SIG-M5 (cell line): ENCODE measurements at places on chromosomes 4 and X.
A peak's percentile ranks its signal among the peaks of the same experiment; 100 is the strongest.

DNA sequence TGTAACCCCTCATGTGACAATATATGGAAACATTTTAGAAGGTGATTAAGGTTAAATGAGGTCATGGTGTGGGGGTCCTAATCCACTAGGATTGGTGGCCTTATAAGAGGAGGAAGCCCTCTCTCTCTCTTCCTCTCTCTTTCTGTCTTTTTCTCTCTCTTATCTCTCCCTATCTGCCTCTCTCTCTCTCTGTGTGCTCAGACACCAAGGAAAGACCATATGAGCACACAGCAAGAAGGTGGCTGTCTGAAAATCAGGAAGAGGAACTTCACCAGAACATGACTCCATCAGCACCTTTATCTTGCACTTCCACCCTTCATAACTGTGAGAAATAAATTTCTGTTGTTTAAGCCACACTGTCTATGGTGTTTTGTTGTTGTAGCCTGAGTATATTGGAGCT lies 1472.2 kb downstream of the PCDH7 start:
- no peak for DNase-seq

GRCh38 chr4:90543419-90544170 lies 416.4 kb downstream of the CCSER1 start:
- DNase-seq, result no peak

- DNase-seq, result no peak
Measured at GRCh38 chrX:13893826-13894225, 76.9 kb upstream of the GPM6B start.

DNA sequence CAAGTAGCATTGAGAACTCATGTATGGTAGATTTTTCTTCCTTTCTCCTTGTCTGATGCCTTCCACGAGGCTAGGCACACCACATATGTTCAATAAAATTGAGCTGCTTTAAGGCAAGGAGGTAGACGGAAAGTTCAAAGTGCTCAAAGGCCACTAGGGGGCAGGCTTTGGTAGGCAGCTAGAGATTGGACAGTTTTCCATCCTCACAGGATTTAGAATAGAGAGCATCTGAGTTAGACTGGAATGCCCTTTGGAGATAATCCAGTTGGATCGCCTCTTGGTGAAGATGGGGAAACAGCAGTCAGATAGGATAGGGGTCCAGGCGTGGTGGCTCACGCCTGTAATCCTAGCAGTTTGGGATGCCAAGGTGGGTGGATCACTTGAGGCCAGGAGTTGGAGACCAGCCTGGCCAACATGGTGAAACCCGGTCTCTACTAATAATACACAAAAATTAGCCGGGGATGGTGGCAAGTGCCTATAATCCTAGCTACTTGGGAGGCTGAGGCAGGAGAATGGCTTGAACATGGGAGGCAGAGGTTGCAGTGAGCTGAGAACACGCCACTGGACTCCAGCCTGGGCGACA lies 30.4 kb downstream of the ELF4 start:
- DNase-seq, result no peak

GRCh38 chr4:127843704-127844600 lies 36.7 kb upstream of the PLK4 start:
- DNase-seq, result no peak

- no peak for DNase-seq
Measured at GRCh38 chrX:68922013-68922412, 93.2 kb downstream of the EFNB1 start.

DNA sequence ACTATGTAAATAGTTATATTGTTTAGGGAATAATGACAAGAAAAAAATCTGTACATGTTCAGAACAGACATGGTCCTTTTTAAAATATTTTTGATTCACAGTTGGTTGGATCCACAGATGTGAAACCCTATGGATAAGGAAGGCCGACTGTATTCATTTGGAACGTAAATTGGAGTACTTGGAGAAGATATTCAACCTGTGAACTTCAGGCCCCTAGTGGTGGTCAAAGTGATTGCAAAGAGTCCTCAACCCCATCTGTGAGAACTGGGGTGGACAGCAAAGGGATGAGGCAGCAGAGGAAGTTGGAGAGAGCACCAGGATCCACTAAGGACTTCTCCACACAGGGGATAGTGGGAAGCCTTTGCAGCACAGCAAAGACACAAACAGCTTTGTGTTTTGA lies 6.2 kb upstream of the CXCL13 start:
- no peak for DNase-seq

GRCh38 chrX:38225093-38225492 lies 4.4 kb upstream of the SRPX start:
- no peak for DNase-seq

- no peak for DNase-seq
Measured at GRCh38 chr4:99100876-99101275, 12.3 kb upstream of the ADH5 start.

GRCh38 chrX:122087341-122087740 lies 1039.9 kb downstream of the GLUD2 start:
- DNase-seq, result no peak

DNA sequence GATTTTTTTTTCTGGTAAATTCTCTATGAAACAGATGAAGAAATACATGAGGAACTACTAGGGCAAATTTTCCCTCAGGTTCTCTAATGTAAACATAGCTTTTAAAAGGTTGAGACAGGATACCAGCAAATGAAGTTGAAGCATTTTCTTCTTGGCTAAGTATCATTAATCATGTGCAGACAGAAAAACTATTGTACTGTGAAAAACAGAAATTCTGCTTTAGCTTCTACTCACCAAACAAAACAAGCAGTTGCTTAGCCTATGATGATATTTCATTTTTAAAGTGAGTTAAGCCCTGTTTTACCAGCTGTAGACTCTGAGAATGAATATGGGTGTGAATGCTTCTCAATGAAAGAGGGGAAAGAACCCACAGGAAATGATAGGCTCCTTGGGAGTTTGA lies 358.9 kb downstream of the TRAM1L1 start:
- no peak for DNase-seq

DNA sequence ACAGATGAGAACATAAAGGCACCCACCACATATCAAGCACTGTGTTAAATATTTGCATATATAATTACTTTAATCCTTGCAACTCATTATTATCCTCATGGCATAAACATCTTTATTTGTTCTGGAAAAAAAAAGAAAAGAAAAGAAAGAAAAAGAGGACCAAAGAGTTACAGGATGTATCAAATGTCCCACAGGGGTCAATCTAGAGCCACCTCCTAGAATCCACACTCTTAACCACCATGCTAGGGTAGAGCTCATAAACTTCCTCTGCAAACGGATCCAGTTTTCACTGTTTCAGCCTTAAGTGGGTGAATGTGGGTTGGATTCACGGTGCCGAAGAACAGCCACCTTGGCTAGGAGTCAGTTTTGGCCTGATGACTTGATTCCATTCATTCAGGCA lies 171.1 kb upstream of the PPARGC1A start:
- DNase-seq, result no peak

- no peak for DNase-seq
Measured at GRCh38 chrX:118807151-118808017, 16.2 kb upstream of the ZCCHC12 start.

GRCh38 chr4:90142081-90142480 lies 14.9 kb downstream of the CCSER1 start:
- DNase-seq, result no peak

DNA sequence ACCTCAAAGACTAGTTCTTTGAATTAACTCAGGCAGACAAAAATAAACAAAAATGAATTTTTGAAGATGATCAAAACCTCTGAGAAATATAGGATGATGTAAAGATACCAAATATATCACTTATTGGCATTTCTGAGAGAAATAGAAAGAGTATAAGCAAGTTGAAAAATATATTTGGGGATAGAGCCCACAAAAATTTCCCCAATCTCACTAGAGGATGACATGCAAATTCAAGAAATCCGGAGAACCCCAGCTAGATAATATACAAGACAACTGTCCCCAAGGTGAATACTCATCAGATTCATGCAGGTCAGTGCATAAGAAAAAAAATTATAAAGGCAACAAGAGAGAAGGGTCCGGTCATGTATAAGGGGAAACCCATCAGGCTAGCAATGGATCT lies 129.1 kb downstream of the CXXC4 start:
- DNase-seq, result no peak

DNA sequence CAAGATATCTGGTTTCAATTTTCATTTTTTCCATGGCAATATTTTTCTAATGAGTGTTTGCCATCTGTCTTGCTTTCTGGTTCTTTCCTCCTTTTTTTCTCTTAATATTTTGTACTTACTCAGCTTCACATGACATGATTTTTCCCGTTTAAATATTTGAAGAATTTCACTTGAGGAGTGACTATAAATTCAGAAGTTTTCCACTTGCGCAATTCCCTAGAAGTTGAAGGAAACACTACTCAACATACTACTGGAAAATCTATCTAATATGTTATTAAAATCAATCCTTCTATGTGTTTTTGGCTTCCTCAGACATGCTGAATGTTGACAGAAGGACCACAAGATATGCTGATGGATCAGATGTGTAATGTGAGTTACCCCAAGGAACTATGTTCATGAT lies 36.8 kb upstream of the BANK1 start:
- no peak for DNase-seq

GRCh38 chr4:24274381-24274941 lies 309.9 kb downstream of the DHX15 start:
- DNase-seq, result no peak

GRCh38 chr4:113141901-113142346 lies 92.5 kb downstream of the ANK2 start:
- DNase-seq, result no peak

DNA sequence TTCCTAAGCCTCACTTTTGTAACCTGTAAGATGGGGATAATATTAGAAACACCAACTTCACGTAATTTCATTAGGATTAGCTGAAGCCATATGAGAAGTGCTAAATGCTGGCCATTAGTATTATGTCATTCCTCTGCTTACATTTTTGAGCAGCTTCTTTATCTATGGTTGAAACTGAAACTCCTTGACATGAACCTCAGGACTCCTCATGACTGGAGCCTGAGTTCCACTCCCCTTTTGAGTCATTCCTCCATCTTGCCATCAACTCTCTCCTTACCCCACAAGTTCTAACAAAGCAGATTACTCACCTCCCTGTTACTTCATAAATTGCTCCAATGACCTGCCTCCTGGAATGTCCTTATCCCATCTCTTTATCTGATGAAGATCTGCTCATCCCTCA lies 123.2 kb upstream of the KCNIP4 start:
- DNase-seq, result no peak

DNA sequence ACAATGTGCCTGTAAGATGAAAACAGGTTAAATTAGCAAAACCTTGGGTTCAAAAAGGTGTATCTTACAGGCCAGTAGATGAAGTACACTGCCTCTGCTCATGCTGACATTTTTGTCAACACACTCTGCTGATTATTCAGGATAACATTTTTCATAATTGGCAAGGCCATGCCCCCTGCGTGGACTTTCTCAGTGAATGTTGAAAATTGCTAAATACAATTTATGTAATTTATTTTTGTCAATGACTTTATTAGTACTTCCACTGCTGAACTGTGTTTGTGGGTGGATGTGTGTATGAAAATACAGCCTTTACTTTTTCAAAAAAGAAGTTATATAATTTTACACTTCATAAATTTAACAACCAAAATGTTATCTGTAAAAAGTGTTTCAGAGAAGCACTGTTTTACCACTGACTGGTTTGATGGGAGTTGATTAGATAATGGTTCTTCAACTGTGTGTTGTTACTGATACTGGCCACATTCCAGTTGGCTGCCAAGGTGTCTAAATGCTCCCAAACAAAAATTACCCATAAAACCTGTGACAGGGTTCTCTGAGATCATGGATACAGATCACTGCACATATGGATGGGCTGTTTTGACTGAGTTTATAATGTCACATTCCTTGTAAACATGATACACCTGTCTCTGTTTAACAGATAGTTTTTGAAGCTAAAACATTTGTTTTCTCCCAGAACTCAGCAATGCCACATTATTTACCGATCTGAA lies 151.9 kb upstream of the SLC7A11 start:
- no peak for DNase-seq

GRCh38 chrX:106619797-106620196 lies 8.0 kb downstream of the RADX start:
- DNase-seq, result no peak

GRCh38 chr4:24674279-24674678 lies 89.9 kb upstream of the DHX15 start:
- no peak for DNase-seq

- DNase-seq, result no peak
Measured at GRCh38 chr4:39263895-39264294, 81.6 kb downstream of the WDR19 start.

GRCh38 chrX:21948897-21949578 lies 8.5 kb downstream of the SMS start:
- DNase-seq, result no peak

DNA sequence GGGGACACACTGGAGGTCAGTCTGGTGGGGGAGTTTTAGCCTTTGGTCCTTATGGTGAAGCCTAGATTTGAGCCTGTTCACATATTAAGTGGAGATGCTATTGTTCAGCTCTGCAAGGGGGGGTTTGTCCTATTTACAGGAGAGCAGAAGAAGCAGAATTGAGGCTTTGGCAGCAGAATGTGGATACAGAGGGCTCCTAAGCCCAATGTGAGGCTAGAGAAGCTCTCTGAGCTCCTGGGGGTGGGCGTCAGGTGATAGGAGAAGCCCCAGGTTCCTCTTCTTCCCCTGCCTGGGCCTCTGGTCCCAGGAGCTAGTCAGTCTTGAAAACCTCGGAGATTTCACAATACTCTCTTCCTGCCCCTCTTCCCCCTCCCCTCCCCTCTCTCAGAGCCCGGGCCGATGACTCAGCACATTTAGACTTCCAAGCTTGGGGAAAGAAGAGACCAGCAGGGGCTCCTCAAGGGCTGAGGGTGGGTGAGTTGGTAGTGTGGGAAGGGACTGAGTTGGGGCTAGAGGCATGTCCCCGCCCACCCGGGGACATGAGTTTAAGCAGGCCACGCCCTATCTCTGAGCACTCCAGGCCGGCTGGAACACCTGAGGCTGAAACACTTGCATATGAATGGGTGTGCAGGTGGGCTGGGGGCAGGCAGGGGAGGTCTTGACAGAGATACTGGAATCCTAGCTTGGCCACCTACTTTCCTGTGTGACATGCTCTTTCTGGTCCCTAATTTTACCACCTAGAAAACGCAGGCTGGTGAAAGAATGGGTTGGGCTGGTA lies 3.4 kb downstream of the TFE3 start:
- DNase-seq, result peak; percentile 53

DNA sequence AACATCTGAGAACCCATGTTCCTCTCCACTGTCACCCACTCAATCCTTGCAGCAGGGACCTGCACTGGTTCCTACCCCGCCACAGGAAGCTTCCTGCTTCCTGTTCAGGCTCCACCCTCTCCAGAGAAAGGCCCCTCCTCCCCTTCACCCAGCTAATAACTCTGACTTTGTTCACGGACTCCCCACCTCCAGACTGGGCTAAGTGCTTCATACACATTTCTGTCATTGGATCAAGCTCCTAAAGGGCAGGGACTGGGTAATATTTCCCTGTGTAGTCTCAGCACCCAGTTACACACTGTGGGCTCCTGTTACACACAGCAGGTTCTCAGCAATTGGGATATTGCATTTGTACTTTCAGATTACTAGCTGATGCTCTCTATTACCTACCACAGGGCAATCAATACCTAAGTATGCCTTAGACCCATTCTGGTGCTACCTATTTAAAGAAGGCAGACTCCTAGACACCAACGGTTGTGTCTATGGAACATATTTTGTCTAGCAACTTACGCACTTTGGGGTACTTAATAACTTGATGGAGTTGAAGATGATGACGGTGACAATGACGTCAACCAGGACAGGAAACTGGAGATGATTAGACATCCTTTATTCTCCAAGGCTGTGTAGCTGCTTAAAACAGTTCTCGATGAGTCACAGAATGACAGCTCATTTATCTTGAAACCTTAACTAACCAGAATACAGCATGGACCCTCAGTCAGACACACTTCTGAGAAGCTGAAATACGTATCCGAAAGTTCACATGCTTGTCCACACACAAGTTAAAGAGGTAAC lies 58.1 kb downstream of the MAML3 start:
- no peak for DNase-seq

- no peak for DNase-seq
Measured at GRCh38 chrX:133448512-133449076, 33.3 kb upstream of the GPC4 start.
